Cardiac muscle cell (in vitro differentiated cells and primary cell): ENCODE measurements at places on chromosomes 2 and 18. TPM values are rescaled to one million over a fixed set of nuclear protein-coding genes. Genes with fewer than 3 reads are reported as not detected.

Gene CDK15
- total RNA-seq: not detected in 2 replicates

Gene LYG2
- total RNA-seq: not detected in 2 replicates

Gene TACR1
- total RNA-seq: not detected in 2 replicates

Gene TCF7L1
- 1.5 and 5.3 TPM in 2 replicates for total RNA-seq

Gene FBLN7
- 1.3 and 4.7 TPM in 2 replicates for total RNA-seq

Gene TGFBRAP1
- total RNA-seq: 15.8 and 18.9 TPM in 2 replicates

Gene POTEI
- 1.2 and 2.4 TPM in 2 replicates for total RNA-seq

Gene SLC5A7
- 0.04 and 0.06 TPM in 2 replicates for total RNA-seq

Gene TMEM198
- total RNA-seq: 6.7 and 7.4 TPM in 2 replicates

Gene DCDC2C
- not detected in 2 replicates for total RNA-seq

Gene ATP6V1B1
- total RNA-seq: 0.81 and 3.0 TPM in 2 replicates

Gene DSG4
- not detected in 2 replicates for total RNA-seq

Gene ASNSD1
- total RNA-seq: 21.8 and 25.2 TPM in 2 replicates

Gene ZNF142
- 14.8 and 29.4 TPM in 2 replicates for total RNA-seq

DNA sequence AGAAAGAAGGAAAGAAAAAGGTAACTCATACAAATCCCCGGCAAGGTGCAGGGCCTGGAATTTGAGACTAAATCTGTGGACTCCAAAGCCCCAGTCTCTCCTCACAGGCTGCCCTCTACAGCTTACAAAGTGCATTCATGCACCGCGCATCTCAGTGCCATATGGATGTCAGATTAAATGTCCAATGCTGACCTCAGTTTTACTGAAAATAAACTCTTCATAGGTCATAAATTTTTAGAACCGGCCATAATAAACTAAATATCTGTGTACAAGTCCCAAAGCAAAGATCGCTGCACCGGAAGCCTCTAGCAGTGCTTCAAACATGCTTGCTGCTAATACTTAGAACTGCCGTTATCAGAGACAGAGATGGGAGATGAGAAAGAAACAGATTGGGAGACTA, 17.7 kb downstream of the ST6GAL2 start:
- H3K4me1 ChIP-seq: no peaks in the 10 kb centered on the region
- H3K27me3 ChIP-seq: peaks cover 14% of the 10 kb centered on the region
- H3K27ac ChIP-seq: no peak overlapping the region
- H3K4me3 ChIP-seq: no peak overlapping the region
- no peaks in the 10 kb centered on the region for H3K36me3 ChIP-seq

DNA sequence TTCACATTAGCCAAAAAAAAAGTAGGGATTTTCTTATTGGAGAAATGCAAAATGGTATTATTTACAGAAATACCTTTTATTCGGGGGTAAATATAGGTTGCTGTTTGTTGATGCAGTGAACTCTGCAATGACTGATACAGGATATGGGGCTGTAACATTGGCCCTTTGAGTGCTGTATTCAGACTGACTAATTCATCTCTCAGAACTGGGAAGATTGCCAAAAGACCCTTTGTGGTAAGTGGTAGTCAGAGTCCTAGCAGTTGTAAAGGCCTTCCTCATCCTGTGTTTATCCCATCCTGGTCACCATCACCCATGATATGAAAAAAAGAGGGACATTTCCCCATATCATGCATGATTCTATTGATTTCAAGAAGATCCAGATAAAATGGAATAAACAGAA, 14.0 kb upstream of the DCC start:
- peak; percentile 24 for DNase-seq
- no peak overlapping the region for H3K27ac ChIP-seq
- no peak overlapping the region for H3K4me3 ChIP-seq
- no peaks in the 10 kb centered on the region for H3K27me3 ChIP-seq

GRCh38 chr2:56739413-56739812, 555.6 kb downstream of the CCDC85A start:
- H3K4me3 ChIP-seq: no peak overlapping the region
- H3K36me3 ChIP-seq: no peaks in the 10 kb centered on the region
- H3K27me3 ChIP-seq: no peaks in the 10 kb centered on the region
- no peak overlapping the region for H3K27ac ChIP-seq
- H3K4me1 ChIP-seq: no peaks in the 10 kb centered on the region

DNA sequence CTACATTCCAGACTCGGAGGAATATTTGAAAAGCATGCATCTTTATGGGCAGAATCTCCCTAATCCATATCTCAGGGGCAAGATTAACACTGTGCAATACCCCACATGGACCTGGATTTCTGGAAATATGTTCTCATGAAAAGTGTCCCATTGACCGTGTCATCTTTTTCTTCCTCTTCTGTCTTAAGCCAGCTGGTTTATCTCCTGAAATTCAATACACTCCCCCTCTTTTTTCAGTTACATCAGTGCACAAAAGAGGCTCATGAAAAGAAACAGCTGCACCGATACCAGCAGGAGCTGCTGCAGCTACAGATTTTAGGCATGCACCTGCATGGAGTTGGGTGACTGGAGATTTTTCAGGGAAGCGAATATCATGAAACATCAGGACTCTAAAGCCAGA, 117.2 kb downstream of the SLC4A3 start:
- no peak for DNase-seq
- H3K27me3 ChIP-seq: no peaks in the 10 kb centered on the region
- no peak overlapping the region for H3K27ac ChIP-seq
- H3K4me1 ChIP-seq: no peaks in the 10 kb centered on the region
- H3K36me3 ChIP-seq: no peaks in the 10 kb centered on the region

GRCh38 chr2:37615804-37616676, 55.4 kb downstream of the CDC42EP3 start:
- DNase-seq: no peak
- peaks cover 13% of the 10 kb centered on the region for H3K4me1 ChIP-seq
- no peaks in the 10 kb centered on the region for H3K36me3 ChIP-seq
- no peak overlapping the region for H3K4me3 ChIP-seq
- no peaks in the 10 kb centered on the region for H3K27me3 ChIP-seq

DNA sequence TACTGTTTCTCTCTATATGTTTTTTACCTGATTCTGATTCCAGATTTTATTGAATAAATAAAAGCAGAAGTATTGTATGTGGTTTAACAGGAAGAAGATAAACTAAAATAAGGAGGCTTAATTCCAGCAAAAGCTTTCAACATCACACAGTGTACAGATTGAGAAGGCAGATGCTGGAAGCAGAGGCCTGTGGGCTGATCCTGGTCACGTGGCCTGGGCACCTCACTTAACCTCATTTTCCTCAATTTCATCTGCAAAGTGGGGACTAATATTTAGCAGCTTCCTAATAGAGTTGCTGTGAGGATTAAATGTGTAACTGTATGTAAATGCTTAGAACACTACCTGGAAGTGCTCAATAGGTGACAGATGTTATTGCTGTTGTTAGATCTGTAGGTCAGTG, 58.0 kb downstream of the CDCA7 start:
- H3K27ac ChIP-seq: no peak overlapping the region
- no peaks in the 10 kb centered on the region for H3K36me3 ChIP-seq
- H3K4me1 ChIP-seq: no peaks in the 10 kb centered on the region
- H3K4me3 ChIP-seq: no peak overlapping the region
- H3K27me3 ChIP-seq: no peaks in the 10 kb centered on the region

GRCh38 chr2:239366740-239367139, 34.1 kb downstream of the HDAC4 start:
- no peak overlapping the region for H3K27ac ChIP-seq
- peaks cover 7% of the 10 kb centered on the region for H3K4me1 ChIP-seq
- no peak overlapping the region for H3K4me3 ChIP-seq
- H3K27me3 ChIP-seq: no peaks in the 10 kb centered on the region
- H3K36me3 ChIP-seq: no peaks in the 10 kb centered on the region

GRCh38 chr2:7703048-7703447, 785.8 kb downstream of the RNF144A start:
- no peak overlapping the region for H3K4me3 ChIP-seq
- no peak overlapping the region for H3K27ac ChIP-seq
- H3K36me3 ChIP-seq: no peaks in the 10 kb centered on the region
- no peaks in the 10 kb centered on the region for H3K27me3 ChIP-seq
- DNase-seq: no peak

- H3K36me3 ChIP-seq: no peaks in the 10 kb centered on the region
- H3K4me3 ChIP-seq: no peak overlapping the region
- no peak for DNase-seq
- no peak overlapping the region for H3K27ac ChIP-seq
These were observed 516.7 kb upstream of the HS6ST1 start for GRCh38 chr2:128835342-128835855.

DNA sequence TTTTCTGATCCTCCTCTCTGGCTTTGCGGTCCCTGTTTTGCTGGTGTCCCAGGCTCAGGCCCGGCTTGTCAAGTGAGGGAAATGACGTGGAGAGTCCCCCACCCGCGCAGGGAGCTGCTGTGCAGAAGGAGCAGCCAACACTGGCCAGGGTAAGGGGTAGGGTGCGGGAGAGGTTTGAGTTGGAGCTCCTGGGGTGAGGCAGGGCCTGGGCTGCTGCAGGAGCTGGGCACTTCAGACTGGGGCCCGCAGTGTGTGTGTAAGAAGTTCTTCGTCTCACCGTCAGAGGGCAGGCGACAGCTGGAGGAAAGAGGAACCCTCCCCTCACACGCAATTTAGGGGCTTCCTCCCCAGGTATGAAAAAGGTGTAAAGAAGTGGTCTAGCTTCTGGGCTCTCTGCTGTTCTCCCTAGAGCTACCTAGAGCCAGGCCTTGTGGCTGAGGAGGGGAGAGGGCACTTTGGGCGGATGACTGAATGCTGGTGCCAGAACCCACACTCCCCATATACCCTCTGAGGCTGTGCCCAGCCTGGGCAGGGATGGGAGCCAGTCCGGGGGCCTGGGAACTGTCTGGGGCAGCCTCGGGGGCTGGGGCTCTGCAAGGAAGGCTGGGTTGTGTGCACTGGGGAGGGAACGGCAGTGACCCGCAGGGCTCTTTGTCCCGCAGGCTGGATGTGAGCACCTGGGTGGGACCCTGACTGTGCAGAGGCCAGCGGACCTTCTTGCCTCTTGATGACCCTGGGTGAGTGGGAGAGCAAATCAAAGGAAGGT, 11.8 kb downstream of the CELF4 start:
- DNase-seq: no peak
- no peak overlapping the region for H3K27ac ChIP-seq
- peaks cover 42% of the 10 kb centered on the region for H3K27me3 ChIP-seq
- no peaks in the 10 kb centered on the region for H3K36me3 ChIP-seq
- H3K4me1 ChIP-seq: no peaks in the 10 kb centered on the region

DNA sequence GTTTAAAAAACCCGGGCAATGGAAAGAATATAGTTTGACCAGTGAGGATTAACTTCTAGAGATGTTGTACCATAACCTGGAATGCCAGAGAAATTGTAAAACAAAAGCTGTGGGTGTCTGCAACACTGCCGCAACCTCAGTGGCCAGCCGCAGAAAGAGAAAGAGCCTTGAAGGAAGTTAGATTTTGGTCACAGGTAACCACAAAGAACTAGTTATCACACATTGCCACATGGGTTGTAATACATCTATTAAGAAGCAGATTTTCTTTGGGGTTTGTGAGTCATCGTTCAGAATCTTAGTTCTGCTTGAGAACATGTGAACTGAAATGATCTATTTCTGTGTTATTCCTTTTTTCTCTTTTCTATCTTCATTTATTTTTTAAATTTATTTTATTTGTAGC, 222.9 kb upstream of the AGAP1 start:
- H3K27ac ChIP-seq: no peak overlapping the region
- H3K4me1 ChIP-seq: no peaks in the 10 kb centered on the region
- H3K4me3 ChIP-seq: no peak overlapping the region
- no peak for DNase-seq
- no peaks in the 10 kb centered on the region for H3K27me3 ChIP-seq

GRCh38 chr2:60152226-60152833, 401.1 kb downstream of the BCL11A start:
- H3K4me3 ChIP-seq: no peak overlapping the region
- no peak for DNase-seq
- no peaks in the 10 kb centered on the region for H3K4me1 ChIP-seq
- no peaks in the 10 kb centered on the region for H3K27me3 ChIP-seq
- H3K27ac ChIP-seq: no peak overlapping the region

- H3K4me3 ChIP-seq: no peak overlapping the region
- H3K27ac ChIP-seq: no peak overlapping the region
- peak; percentile 90 for DNase-seq
- no peaks in the 10 kb centered on the region for H3K36me3 ChIP-seq
- no peaks in the 10 kb centered on the region for H3K4me1 ChIP-seq
- peaks cover 100% of the 10 kb centered on the region for H3K27me3 ChIP-seq
These were observed 3.0 kb upstream of the SKOR2 start for GRCh38 chr18:47254341-47254939.

- H3K4me3 ChIP-seq: no peak overlapping the region
- H3K27me3 ChIP-seq: no peaks in the 10 kb centered on the region
- H3K4me1 ChIP-seq: no peaks in the 10 kb centered on the region
- H3K36me3 ChIP-seq: no peaks in the 10 kb centered on the region
- H3K27ac ChIP-seq: no peak overlapping the region
These were observed 123.9 kb upstream of the SRD5A2 start for GRCh38 chr2:31704561-31705212.

- no peaks in the 10 kb centered on the region for H3K4me1 ChIP-seq
- H3K27ac ChIP-seq: no peak overlapping the region
- no peak overlapping the region for H3K4me3 ChIP-seq
- H3K27me3 ChIP-seq: no peaks in the 10 kb centered on the region
- no peaks in the 10 kb centered on the region for H3K36me3 ChIP-seq
These were observed 263.9 kb downstream of the GLI2 start for GRCh38 chr2:120999377-121000097.

DNA sequence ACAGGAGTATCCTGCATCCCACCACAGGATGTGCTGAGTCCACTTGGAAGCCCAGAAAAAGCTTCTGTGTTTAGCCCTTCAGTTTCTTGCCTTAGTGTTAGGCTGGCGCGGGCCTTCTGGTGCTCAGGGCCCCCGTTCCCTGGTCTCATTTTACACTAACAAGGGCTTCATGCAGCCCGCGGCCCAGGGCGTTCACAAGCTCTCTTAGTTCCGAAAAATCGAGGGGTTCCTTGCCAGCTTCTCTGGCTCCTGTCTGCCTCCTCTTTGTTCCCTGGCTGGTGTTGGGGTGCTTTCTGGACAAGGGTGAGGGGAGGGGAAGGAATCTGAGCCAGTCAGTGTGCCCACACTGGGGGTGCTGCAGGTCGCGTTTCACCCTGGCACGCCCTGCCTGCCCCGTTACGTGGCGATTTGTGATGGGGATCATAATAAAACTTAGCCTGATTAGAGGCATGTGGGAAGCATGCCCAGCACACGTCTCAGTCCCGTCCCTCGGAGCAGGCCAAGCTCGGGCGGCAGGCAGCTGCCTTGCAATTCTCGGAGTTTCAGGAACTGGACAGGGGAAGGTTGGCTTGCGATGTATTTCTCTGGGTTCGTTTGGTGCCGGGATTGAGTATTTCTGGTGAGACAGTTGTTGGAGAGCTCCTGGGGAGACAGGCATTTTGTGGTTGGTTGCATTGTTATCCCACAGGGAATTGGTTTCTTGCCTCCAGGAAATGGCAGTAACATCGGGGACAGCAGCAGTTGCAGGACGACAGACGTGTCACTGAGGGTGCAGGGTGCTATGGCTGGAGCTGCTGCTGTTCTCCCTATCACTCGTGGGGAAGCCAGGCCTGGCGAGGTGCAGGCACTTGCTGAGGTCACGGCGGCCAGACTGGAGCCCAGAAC, 22.9 kb downstream of the SH3BP4 start:
- no peak overlapping the region for H3K4me3 ChIP-seq
- no peaks in the 10 kb centered on the region for H3K36me3 ChIP-seq
- peak overlapping the region; percentile 55 for H3K27ac ChIP-seq
- DNase-seq: peak; percentile 55
- H3K27me3 ChIP-seq: no peaks in the 10 kb centered on the region

DNA sequence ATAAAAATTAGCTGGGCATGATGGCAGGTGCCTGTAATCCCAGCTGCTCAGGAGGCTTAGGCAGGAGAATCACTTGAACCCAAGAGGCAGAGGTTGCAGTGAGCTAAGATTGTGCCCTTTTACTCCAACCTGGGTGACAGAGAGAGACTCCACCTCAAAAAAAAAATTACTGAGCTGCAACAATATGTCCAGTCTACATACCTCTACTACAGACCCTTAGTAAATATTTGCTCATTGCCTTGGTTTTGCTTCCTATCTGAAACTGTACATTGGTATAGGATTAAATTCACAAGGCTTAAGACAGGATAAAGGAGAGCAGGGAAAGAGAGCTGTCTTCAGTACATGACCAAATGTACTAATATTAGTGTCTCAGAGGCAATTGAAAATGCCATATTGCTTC, 8.1 kb upstream of the MGAT4A start:
- H3K36me3 ChIP-seq: no peaks in the 10 kb centered on the region
- no peak overlapping the region for H3K4me3 ChIP-seq
- H3K27me3 ChIP-seq: no peaks in the 10 kb centered on the region
